ENCODE measurements at places on chromosomes 1 and 21. TPM values are rescaled to one million over a fixed set of nuclear protein-coding genes. Genes with fewer than 3 reads are reported as not detected.

C1orf210 gene
- 0.38 TPM for total RNA-seq

CHI3L1 gene
- not detected for total RNA-seq

WNT2B gene
- total RNA-seq: 0.29 TPM

KAZN gene
- total RNA-seq: 0.46 TPM

LINGO4 gene
- 0.88 TPM for total RNA-seq

RAB7B gene
- not detected for total RNA-seq

LMX1A gene
- not detected for total RNA-seq

SLFNL1 gene
- total RNA-seq: 0.53 TPM

CFAP107 gene
- not detected for total RNA-seq

RUNX3 gene
- total RNA-seq: 298 TPM

FNDC5 gene
- not detected for total RNA-seq
